BJ (cell line): ENCODE measurements at places on chromosomes 7 and 10.

- no peak for DNase-seq
Measured at GRCh38 chr7:133668296-133669060, 415.6 kb downstream of the EXOC4 start.

- DNase-seq, result no peak
Measured at GRCh38 chr10:48307711-48308018, 1.2 kb downstream of the MAPK8 start.

- DNase-seq, result no peak
Measured at GRCh38 chr7:135207406-135208101, 3.8 kb downstream of the WDR91 start.

DNA sequence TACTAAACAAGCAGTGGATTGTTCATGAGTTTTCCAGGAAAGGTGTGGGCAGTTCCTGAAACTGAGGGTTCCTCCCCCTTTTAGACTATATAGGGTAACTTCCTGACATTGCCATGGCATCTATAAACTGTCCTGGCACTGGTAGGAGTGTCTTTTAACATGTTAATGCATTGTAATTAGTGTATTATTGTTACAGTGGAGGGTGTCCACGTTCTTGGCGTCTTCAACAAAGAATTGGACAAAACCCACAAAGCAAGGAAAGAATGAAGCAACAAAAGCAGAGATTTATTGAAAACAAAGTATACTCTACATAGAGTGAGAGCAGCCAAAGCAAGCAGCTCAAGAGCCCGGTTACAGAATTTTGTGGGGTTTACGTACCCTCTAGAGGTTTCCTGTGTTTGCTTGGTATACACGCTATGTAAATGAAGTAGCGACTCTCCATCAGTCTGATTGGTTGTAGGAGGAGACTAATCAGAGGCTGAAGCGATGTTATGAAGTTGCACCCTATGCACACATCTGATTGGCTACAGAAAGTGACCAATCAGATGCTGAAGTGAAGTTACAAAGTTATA is 175.2 kb downstream of the NSUN6 start:
- DNase-seq, result no peak

GRCh38 chr7:144588559-144589051 is 185.1 kb upstream of the NOBOX start:
- DNase-seq, result no peak

- DNase-seq, result peak; percentile 28
Measured at GRCh38 chr7:121076350-121077164, 88.0 kb downstream of the CPED1 start.

DNA sequence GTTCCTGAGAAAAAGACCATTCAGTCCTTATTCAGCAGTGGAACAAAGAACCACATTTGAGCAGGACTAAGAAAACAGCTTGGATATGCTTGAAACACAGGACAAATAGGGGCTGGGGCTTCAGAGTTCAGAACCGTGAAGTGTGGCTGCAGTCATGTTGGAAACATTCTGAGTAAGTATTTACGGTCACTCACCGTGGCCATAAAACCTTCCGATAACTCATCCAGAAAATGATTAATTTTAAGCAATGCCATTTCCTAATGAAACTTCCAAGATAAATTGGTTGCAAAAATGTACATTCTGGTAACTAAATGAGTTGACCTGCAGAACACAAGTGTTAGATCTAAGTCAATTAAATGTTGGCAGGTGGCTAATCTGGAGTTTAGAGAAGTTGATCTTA is 279.2 kb downstream of the CXCL12 start:
- DNase-seq, result no peak

DNA sequence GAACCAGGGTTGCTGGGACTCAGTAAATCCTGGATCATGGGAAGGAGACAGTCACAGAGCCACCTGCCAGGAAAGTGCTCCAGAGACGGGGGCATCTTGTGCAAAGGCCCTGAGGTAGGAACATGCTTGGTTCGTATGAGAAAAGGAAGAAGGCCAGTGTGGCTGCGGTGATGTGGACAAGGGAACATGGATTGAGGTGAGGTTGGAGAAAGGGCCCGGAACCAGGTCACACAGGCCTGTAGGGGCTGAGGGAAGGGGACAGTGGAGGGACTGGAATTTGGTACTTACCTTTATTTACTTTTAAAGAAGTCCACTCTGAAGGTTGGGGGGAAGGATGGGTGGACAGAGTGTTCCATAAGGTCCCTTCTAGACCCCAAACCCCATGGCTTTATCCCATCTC is 32.9 kb upstream of the CXCL12 start:
- no peak for DNase-seq

DNA sequence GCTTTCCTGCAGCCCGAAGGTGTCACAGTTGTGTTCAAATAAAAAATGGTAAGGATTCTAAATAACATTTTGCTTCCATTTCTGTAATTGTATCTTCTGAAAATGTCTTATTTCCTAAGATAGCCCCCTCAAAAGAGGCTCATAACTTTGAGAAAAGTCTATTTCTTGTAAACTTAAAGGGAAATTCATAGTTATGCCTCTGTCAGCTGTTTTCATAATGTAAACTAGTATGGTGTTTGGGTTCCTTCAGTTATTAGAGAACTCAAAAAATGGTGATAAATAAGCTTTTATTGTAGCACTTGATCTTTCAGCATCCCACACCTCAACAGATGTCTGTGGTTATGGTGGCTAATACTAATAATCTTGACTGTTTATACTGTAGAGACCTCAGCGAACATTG is 57.1 kb downstream of the KLHDC10 start:
- DNase-seq, result no peak

DNA sequence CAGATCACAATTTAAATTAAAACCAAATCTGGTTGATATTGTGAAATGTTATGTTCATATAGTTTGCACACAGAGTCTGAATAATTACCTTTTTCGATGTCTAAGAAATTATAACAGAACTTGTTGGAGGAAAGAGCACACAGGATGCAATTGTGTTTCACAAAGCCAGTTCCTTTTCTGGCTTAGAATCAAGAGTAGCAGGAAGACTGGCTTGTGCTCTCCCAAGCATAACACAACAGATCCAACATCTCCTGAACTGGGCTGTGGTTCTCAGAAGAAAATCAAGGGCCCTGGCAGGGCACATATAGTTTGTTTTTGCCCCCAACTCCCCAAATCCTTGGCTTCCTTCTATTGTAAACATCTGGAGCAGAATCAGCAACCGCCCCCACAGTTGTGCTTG is 62.7 kb downstream of the LRRC4 start:
- no peak for DNase-seq

DNA sequence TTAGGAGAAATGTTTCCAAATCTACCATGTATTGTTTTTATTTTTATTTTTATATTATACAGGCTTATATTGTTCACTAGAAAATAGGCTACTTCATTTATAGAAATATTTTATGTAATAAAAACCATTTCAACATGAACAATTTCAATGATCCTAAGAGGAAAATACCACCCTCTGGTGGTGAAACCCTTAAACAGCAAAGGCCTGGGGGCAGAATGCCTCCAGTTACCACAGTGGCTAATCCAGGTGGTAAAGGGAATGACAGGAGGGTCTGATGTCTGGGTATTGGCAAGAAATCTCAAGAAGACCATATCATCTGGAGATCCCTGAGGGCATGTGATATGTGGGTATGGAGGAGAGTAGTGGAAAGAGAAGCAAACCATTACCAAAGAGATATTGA is 19.3 kb downstream of the MACC1 start:
- DNase-seq, result no peak

DNA sequence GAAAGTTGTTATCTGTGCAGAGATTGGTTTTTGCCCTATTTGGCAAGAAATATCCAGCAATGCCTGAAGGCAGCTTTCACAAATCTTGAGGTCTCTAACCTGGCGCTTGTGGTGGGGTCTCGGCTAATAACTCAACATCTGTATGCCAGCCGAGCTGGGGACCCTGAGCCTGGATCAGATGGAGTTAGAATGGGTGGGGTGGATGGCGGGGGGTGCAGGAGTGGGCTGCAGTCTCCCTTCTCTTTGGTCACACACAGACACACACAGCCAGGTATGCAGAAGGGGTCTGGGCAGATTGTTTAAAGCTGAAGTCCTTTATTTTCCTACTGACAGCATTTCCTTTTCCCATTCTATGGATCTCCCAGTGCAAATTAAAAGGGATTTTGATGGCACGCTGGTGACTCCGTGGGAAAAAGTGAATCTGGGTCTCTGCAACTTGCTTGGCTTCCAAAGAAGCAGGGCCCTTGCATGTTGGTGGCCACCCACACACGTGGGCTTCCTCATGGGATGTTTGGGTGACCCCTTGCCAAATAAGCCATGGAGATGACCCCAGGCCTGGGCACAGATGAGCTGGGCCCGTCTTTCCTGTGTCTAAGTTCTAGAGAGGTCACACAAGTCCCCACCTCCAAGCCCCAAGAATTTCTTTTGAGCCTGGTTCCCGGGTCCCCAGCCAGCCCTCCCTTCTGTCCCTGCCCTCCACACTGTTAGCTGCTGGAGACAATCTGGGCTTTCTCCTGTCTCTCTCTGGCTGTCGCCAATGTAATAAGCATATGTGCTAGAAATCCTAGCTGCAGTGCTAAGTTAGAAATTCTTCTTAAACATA is 39.9 kb upstream of the EMX2 start:
- DNase-seq, result no peak

DNA sequence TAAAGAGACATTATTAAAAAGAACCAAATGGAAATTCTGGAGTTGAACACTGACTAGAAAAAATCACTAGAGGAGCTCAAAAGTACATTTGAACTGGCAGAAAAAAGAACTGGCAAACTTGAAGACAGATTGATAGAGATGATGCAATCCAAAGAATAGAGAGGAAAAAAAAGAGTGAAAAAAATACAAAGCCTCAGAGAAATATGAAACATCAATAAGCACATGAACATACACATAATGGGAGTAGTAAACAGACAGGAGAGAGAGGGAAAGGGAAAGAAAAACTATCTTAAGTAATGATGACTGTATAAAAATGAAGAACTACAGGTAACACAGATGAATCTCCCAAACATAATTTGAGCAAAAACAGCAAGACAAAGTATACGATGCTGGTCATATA is 61.1 kb downstream of the CNOT4 start:
- DNase-seq, result no peak

DNA sequence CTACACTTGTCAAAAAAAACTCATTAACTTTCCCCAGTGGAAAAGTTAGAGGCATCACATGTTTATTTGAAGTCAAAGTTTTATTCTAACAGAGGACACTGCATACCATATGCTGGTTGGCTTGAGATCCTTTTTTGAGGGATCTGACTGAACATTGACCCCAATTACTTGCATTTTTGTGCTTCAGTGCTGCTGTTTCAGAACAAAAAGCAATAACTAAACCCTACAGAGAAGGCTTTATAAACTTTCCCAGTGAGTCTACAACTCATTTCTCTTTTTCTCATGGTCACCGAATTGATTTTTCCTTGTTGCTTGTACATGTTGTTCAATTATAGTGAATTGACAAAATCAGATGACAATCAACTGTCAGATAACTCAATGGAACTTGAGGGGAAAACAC is 69.3 kb upstream of the PHYHIPL start:
- no peak for DNase-seq

- no peak for DNase-seq
Measured at GRCh38 chr10:46236941-46237681, 49.7 kb upstream of the ANTXRL start.

GRCh38 chr7:128893251-128894100 is 17.0 kb downstream of the KCP start:
- no peak for DNase-seq

- DNase-seq, result no peak
Measured at GRCh38 chr10:13816195-13816925, 229.6 kb downstream of the PRPF18 start.

- DNase-seq, result no peak
Measured at GRCh38 chr10:33126742-33127141, 168.7 kb upstream of the ITGB1 start.

DNA sequence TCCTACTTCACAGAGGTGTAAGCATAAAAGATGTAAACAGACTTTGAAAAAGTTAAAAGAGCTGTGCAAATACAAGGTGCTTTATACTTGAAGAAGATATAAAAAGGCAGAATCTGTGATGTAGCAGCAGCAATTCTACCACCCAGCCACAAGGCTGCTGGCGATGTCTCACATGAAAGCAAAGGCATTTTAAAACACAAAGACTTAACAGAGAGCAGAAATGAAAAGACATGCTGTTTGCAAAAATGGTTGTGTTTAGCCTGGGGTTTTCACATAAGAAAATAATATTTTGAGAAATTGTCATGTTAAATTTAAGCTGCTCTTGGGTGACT is 85.5 kb upstream of the ZNF800 start:
- DNase-seq, result no peak

DNA sequence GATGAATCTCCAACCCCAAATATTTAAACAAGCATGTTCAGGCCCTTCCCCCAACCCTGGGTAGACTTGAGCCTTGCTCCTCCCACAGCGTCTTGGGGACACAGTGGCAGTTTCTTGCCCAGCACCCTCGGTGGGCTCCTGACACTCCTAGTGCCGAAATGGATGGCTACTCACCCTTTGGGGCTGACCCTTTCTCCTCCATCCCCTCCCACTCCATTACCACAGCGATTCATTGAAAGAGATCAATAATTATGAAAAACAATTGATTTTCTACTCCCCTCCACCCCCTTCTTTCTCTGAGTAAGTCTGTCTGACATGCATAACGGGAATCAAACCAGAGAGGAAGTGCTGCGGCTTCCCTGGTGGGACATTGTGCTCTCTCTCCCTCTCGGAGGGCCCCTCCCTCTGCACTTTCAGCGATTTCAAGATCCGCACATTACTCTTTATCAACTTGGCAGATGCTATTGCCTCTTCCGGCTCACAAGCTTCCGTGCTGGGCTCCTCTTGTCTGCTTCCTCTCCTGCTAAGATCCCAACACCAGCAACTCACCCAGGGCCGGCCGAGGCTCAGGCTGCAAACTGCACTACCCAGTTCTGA is 79.0 kb upstream of the PLXNA4 start:
- DNase-seq, result no peak

DNA sequence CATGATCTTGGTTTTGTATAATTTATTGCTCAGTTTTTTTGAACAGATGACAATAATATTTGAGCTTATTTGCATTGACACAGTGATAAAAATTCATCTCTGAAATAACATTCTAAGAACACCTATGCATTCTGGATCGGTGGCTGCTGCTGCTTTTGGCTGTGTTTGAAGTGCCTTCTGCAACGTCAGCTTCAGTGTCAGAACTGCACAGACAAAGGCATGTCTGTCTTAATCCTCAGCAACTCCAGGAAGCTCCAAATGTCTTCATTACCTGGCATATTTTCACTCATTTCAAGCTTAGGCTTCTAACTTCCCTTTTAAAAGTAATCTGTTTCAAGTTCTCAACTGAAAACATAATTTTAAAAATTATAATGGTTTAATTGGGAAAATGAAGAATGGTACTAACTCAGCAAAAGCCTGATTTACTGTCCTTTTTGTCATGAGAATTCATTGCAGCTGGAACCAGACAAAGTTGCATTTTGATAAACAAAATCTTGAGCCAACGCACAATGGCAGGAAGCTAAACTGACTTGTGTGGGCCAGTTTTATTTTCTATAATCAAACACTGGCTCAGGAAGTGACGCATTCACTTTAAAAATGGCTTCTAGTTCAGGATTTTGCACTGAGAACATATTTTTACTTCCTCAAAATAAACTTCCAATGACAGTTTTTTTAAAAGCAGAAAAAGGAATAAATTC is 38.7 kb downstream of the NPS start:
- no peak for DNase-seq

- DNase-seq, result no peak
Measured at GRCh38 chr7:43135129-43135528, 22.7 kb downstream of the HECW1 start.

- no peak for DNase-seq
Measured at GRCh38 chr10:19417740-19418139, 369.1 kb downstream of the MALRD1 start.

- no peak for DNase-seq
Measured at GRCh38 chr10:103720328-103720963, 134.9 kb downstream of the SH3PXD2A start.
